Occipital lobe (tissue), 3 donors: ENCODE measurements at places on chromosomes 7 and 10.

DNA sequence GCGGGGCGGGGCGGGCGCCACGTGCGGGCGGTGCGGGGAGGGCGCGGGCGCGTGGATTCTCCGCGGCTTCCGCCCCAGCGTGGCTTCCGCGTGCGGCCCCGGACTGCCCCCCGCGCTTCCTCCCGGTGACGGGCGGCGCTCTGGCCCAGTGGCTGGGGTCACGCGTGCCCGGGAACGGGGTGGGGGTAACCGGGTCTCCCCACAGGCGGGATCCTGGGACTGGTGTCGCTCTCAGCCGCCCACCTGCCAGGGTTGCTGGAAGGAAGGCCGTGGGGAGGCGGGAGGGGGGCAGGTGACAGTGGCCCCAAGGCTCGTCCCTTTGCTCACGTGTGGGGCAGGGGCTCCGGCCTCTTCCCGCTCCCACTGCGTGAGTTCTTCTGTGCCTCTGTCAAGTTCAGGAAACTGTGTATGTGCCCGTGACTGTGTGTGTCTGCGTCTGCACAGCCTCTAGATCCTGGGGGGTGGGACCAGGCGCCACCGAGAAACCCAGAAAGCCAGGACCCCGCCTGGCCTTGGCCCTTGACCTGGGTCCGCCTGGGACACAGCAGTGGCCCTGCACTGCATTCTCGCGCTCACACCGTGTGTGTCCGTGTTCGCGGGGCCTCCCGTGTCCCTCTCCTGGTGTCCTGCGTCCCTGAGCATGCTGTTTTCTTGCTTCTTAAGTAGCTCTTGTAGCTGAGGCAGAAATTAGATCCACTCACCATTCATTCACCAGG, 919 bp downstream of the MAFK start:
- no peak for DNase-seq

DNA sequence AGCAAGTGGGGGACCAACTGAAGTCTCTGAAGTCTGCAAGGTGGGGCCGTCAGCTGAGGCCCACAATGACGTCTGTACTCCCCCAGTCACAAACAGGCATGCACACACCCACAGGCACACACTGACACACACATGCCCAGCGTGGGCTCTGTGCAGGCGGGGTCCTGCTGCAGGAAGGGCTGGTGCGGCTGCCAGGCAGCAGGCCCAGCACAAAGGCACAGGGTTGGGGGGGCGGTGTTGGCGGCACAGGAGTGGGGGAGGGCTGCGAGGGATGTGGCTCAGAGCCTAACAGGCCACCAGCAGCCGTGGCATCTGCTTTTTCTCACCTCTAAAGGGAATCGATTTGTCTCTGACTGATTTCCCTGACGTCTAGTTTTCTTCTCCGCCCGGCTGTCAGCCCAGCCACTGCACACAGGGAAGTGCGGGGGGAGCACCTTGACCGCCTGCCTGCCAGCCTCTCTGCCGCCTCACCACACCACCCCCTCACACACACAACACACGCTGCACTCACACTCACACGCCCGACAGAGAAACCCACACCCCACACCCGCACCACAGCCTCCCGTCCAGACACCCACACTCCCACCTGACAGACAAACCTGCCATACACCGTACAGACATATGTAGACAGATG, 43.5 kb upstream of the ZMIZ1 start:
- DNase-seq, result peak; percentile 38

DNA sequence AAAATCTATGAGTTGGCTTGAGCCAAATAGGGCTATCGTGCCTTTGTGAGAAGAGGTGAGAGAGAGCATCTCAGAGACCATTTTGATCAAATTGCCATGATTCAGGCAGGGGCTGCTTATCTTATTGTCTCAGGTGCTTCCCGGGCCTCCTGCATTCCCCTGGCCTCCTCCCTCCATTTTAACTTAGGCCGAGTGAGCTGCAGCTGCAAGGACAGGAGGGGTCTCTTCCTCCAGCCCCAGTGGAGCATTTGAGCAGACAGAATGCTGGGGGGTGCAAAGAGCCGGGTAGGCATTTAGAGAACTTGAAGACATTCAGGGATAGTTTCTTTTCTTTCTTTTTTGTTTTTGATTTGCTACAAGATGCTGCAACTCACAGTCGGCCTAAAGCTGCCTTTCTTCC, 59.0 kb downstream of the BUB3 start:
- no peak for DNase-seq

- no peak for DNase-seq
These were observed 161.0 kb downstream of the TEX36 start for GRCh38 chr10:125521721-125522680.

DNA sequence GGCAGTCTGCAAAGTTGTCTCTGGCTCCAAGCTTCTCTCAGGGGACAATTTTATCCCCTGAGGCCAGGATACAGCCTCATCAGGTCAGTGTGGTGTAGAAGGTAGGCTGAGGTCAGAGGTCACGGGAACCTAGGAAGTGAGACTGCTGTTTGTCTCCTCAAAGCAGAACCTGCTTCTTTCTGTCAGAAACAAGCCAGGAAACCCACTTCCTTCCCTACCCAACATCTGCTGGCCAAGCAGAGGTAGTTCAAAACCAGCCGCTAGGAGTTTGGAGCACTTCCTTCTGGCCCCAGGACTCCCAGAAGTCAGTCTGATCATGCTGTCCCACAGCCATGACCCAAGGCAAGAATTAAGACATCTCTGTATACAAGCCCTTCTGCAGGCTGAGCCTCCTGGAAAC, 12.2 kb downstream of the CLRN3 start:
- no peak for DNase-seq

DNA sequence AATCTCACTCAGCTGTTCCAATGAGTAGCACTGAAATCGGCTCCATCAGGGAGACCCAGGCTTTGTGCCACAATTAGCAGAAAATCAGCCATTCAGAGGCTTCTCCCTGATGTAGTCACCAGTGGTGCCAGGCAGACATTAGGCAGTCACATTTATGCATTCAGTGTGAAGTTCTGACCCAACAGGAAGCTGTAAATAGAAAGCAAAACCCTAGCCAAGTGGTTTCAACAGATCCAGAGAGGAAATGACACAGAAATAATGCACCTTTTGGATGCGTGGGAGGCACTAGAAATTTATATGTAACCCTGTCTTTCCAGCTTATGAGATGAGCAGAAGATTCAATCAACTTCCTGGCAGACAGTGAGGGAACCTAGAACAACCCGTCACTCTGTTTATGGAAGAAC, 186.4 kb downstream of the PDE1C start:
- peak; percentile 69 for DNase-seq

DNA sequence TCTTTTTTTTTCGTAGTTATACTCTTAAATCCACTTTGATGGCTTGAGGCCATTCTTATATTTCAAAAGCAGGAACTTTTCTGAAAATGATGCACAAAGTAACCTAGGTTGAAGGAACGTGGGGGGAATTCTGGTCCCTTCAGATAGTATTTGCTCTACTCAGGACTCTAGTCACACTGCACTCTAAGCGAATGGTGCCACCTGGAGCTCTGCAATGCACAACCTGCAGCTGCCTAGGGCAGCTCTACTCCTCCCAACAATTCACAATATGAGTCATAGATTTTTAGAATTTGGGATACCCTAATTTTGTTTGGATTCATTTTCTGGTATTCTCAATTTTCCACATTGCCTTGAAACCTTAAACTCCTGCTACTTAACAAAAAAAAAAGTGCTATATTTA, 17.3 kb downstream of the SYPL1 start:
- no peak for DNase-seq

DNA sequence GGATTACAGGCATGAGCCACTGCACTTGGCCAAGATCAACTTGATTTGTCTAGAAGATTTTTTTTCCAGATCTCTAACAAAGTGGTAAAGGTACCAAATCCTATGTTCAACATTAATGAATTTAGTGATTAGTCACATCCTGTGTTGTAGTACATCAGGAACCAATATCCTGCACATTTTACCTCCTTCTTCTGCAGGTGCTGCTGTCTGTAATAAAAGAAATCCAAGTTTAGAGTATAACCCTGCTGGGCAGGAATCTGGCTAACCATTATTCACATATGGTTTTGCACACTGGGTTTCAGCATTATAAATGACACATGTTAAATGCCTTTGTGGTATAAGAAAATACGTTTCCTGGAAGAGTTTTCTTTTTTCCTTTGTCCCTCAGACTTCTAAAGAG, 10.8 kb downstream of the PARD3 start:
- DNase-seq, result no peak

- no peak for DNase-seq
These were observed 114.3 kb downstream of the GATA3 start for GRCh38 chr10:8168836-8169235.
